ENCODE measurements at places on chromosomes 1 and 21. TPM values are rescaled to one million over a fixed set of nuclear protein-coding genes. Genes with fewer than 3 reads are reported as not detected.

CRNN gene
- 2.1 TPM for polyA plus RNA-seq

GAS5 gene
- 678 TPM for polyA plus RNA-seq

CXADR gene
- polyA plus RNA-seq: 2.3 TPM

MTR gene
- polyA plus RNA-seq: 9.3 TPM

OR2M3 gene
- polyA plus RNA-seq: not detected

TDRD5 gene
- polyA plus RNA-seq: 0.90 TPM

KIF17 gene
- 16.6 TPM for polyA plus RNA-seq

DCAF8 gene
- polyA plus RNA-seq: 140 TPM

ELAPOR1 gene
- polyA plus RNA-seq: 1.4 TPM

FCRL1 gene
- polyA plus RNA-seq: not detected

MAEL gene
- not detected for polyA plus RNA-seq

ADAM30 gene
- polyA plus RNA-seq: not detected

FCRLA gene
- polyA plus RNA-seq: 0.15 TPM

NBPF10 gene
- 0.48 TPM for polyA plus RNA-seq

UBASH3A gene
- polyA plus RNA-seq: 0.44 TPM

TRIM58 gene
- 0.10 TPM for polyA plus RNA-seq
